ENCODE measurements at places on chromosomes 7 and 10.

DNA sequence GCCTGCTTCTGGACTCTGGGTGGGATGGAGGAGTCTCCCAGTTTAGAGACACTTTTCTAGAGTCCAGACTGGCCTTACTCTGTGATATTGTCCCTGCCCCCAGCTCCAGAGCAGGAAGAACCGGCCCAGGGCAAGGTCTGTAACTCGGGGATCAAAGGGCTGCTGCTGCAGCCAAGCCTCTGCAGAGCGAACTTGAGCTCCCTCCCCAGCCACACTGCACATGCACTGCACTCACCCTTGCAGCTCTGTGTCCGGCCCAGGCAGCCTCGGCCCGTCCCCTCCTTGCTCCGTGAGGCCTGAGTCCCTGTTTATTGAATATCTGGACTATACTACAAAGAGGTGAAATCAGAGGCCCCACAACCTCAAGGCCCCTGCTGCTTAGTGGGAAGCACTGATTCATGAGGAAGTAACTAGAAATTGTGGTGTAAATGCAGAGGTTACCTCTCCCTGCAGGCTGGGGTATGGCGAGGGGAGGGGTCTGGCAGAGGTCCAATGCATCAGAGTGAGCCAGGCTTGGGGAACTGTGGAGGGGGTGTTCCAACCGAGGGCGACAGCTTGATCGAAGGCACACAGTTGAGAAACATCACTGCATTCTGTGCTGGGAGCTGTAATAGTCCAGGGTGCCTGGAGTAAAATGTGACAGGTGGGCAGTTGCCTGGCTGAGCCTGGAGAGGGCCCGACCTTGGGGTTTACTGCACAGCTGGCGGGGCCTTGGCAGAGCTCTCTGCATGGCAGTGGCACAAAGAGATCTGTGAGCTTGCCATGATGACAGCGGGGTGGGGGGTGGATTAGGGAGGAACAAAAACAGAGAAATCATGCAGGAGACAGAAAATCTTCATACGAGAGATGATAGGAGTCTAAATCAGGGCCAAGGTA is 49.1 kb downstream of the AOC1 start:
- DNase-seq, result no peak

- no peak for DNase-seq
Observed at GRCh38 chr10:90925079-90926029, 4.5 kb upstream of the ANKRD1 start.

GRCh38 chr7:17166824-17167379 is 131.6 kb upstream of the AHR start:
- no peak for DNase-seq

GRCh38 chr10:84801156-84801555 is 472.8 kb downstream of the CCSER2 start:
- DNase-seq, result no peak

GRCh38 chr10:49418053-49418326 is 22.1 kb upstream of the DRGX start:
- DNase-seq, result no peak

- DNase-seq, result no peak
Observed at GRCh38 chr10:99325281-99325680, 3.9 kb upstream of the CNNM1 start.

GRCh38 chr10:1128115-1128514 is 71.9 kb downstream of the WDR37 start:
- no peak for DNase-seq

- no peak for DNase-seq
Observed at GRCh38 chr10:129936923-129937300, 27.2 kb downstream of the EBF3 start.

DNA sequence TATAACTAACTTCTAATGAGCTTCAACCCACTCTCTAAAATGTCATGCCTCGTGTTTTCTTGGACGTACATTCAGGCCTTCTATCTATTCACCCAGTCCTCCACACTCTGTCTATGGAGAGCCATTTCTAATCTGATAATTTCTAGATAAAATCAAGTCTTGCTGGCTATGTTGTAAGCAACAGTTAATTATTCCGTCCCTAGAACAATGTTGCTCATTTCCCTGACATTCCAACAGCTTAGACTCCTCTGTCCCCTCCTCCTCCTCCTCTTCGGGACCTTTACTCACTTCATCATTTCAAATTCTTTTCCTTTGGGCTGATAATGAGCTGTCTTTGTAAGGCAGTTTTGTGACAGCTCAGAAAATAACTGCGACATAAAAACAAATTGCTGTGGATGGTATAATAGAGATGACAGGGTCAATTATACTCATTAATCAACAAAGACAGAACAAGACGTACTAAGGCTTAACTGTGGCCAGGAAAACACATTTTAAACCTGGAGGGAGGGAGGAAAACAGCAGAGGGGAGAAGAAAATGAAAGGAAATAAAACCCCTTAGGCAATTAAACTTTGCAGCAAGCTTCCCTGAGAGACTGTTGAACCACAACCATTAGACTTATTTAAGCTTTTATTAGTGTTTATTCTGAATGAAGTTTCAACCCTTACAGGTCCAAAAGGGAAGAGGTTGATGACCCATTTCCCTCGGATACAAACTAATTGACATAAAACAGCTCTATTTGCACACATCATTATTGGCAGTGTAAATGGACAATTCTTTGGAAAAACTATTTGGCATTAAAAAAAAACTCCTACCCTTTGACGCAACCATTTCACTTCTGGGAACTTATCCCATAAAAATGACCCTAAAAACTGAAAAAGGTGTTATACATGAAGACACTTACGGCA is 179.1 kb downstream of the SFMBT2 start:
- DNase-seq, result no peak

DNA sequence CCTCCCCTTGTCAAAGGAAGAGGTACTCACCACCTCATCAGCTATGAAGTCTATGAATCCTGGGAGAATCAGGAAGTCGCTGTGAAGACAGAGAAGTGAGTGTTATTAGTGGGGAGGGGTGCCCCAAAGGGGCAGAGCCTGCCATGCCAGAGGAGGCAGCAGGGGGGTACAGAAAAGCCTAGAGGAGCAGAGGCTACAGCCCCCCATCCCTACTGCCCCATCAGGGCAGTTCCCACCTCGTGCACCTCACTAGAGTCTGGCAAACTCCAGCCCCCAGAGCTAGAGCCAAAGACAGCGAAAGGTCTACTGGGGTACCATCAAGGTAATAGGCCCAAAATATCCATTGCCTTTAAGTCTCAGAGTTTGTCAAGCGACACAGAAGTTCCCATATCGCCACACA is 6.1 kb downstream of the IMPDH1 start:
- no peak for DNase-seq

DNA sequence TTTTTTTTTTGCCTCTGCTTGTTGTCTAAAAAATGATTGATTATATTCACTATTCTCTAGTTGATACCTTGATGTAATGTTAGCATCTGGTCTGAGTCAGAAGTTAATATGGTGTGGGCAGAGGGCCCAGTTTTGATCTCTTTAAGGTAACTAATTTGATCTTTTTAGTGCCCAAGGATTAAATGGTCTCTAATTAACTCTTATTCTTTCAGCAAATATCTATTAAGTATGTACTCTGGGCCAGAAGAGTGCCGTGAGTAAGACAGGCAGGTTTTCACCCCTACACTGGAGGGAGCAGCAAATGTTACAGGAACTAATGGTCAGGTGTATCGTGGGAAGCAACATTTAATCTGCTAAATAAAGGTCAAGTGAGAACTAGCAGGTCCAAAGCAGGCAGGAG is 144.6 kb upstream of the COL1A2 start:
- DNase-seq, result no peak

GRCh38 chr7:32163141-32163806 is 93.1 kb upstream of the PDE1C start:
- DNase-seq, result no peak

DNA sequence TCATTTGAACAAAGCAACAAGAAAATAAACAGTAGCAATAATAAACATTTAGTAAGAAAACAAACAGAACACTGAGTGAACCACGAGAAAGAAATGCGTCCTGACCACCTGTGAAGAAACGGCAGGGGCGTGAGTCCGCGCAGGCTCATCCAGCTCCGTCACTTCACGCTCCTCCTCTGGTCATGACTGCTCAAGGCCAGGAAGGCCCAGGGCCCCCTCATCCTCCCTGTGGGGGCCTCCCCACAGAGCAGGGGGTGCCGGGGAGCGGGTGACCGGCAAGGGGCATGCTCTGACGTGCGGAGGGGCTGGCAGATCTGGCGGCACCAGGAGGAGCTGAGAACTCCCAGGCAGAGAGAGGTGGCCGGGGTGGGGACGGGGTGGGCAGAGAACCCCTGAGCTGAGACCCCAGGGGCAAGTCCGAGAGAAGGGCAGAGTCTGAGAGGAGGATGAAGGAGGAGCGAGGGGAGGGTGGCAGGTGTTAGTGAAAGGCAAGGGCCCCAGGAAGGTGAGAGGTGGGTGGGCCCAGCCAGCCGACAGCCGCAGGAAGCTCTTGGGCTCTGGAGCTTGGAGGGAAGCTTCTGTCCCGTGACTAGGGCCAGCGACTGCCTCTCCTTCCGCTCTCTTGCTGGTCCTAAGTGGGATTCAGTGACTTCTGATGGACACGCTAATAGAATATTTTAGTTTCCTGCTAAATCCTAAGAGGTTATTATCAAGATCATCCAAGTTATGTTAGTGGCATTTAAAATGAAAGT is 223.9 kb downstream of the TCERG1L start:
- DNase-seq, result no peak

- no peak for DNase-seq
Observed at GRCh38 chr7:50335795-50336754, 31.6 kb downstream of the IKZF1 start.

DNA sequence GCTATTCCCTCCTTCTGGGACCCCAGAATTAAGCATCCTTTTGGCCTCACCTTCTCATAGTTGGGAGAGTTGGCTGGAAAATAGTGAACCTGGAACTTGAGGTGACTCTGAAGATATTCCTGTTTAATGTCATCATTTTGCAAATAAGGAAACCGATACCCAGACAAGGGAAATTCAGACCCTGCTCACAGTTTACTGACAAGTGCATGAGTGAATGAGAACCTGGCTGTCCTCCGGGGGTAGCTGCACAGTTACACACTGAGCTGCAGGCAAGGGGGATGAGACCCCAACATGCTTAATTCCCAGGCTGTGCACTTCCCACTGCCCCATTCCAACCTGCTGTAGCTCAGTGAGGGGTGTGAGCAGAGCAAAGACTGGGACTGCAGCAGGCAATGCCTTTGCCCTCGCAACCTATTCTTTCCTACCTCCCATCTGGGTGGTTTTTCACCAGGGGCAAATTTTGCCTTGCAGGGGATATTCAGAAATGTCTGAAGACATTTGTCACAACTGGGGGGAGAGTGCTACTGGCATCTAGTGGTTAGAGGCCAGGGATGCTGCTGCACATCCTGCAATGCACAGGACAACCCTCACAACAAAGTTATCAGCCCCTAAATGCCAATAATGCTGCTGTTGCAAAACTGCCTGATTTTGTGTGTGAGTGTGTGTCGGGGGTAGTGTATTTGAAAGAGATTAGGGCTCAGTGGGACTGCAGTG is 136.2 kb downstream of the SORCS3 start:
- no peak for DNase-seq

DNA sequence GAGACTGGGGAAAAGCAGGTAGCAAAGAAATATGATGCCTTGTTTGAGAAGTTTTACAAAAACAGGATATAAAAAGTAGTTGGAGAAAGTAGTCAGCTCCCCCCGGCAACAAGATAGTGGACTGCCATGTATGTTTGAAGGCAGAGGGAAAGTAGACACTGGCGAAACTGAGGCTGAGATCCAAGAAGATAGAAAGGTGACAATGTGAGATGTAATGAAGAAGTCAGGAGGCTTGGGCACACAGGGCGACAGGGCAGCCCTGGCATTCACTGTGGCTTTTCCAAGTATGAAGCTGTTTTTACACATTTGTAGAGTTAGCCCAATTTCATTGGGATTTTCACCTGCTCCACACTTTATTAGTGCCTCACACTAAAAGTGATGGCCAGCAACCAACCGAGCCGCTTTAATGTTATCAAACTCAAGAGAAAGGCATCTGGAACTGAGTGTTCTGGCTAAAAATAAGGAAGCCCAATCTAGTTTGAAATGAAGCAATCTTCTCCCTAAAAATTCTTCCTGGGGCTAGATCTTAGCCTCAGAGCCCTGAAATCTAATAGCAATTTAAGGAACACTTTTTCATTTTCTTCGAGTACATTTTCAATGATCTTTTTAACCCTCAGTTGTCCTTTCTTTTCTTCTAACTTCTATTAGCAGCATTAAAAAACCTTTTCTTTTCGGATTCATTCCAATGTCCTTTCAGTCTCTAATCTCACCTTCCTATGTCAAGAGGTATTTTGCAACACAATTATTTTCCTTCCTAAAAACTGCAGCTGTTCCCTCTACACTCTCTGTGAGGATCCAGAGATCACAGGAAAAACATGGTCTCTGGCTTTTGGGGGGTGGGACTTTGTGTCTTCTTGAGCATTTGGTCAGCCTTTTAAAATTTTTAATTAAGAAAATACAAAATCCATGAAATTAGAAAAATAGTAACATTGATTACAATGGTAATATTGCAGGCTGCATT is 108.0 kb downstream of the RNLS start:
- DNase-seq, result peak; percentile 50

- DNase-seq, result no peak
Observed at GRCh38 chr10:78448994-78449418, 415.3 kb downstream of the RPS24 start.

GRCh38 chr10:132359305-132360040 is 27.5 kb downstream of the LRRC27 start:
- no peak for DNase-seq

GRCh38 chr7:101241443-101242349 is 3.2 kb downstream of the FIS1 start:
- DNase-seq, result no peak

- DNase-seq, result no peak
Observed at GRCh38 chr10:5658871-5659618, 7.3 kb downstream of the ASB13 start.
